ENCODE measurements at places on chromosomes 16 and 17.

GRCh38 chr16:2383501-2383900 is 43.0 kb upstream of the ABCA3 start:
- DNase-seq: no peak

GRCh38 chr17:78716292-78716691 is 65.8 kb downstream of the CYTH1 start:
- DNase-seq: no peak

DNA sequence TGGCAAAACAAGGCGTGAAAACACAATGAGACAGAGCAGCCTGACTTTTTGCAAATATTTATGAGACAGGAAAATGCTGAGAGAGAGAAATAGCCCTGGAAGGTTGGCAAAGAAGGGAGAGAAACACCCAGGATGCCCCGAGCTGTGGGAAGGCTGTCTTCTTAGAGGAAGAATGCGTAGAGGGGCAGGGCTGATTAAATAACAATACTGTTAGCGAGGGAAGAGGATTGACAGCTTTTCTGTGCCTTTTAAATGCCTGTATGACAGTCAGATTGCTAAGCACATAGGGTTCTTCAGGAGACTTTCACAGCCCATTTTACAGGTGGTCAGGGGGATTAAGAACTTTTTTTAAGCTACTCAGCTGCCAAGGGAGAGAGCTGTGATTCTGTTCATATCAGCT is 219.2 kb downstream of the SHISA9 start:
- no peak for DNase-seq

DNA sequence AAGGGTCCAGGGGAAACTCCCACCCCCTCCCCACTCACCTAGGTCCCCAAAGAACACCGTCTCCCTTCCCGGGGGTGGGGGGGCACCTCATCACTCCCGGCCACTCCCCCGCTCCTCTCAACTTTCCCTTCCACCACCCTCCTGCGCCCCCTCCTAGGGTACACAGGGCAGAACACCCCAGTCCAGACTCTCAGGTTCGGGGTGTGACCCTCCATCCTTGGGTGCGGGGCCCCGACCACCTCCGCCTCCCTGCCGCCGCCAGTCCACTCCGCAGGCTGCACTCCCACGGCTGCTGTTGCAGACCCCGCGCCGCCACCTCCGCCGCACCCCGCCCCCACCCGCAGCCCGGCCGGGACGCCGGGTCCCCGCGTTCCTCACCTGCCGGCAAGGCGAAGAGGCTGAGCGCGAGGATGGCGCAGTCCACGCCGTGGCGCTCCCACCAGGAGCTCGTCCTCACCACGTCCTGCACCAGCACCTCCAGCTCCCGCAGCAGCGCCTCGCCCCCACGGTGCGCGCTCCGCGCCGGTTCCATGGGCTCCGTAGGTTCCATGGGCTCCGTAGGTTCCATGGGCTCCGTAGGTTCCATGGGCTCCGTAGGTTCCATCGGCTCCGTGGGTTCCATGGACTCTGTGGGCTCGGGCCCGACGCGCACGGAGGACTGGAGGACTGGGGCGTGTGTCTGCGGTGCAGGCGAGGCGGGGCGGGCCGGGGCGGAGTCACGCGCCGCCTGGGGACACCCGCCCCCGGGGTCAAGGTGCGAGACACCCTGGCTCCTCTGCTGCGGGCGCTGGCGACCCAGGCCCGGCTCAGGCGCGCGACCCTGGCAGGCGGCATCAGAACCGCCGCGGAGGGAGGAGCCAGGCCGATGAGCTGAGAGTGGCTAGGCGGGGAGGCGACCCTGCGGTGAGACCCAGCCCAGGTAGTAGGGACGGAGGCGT is at the start of gene FADS6:
TSS of gene FADS6 (minus strand) at position 660 of the 938 bp plus-strand sequence. CDS start at position 622, 38 bp downstream.
- DNase-seq: no peak

GRCh38 chr17:17887752-17888304 is 51.0 kb upstream of the SREBF1 start:
- no peak for DNase-seq

GRCh38 chr17:2847381-2848333 is 51.4 kb downstream of the RAP1GAP2 start:
- no peak for DNase-seq

GRCh38 chr16:72256398-72257066 is 84.6 kb upstream of the PMFBP1 start:
- peak; percentile 29 for DNase-seq

DNA sequence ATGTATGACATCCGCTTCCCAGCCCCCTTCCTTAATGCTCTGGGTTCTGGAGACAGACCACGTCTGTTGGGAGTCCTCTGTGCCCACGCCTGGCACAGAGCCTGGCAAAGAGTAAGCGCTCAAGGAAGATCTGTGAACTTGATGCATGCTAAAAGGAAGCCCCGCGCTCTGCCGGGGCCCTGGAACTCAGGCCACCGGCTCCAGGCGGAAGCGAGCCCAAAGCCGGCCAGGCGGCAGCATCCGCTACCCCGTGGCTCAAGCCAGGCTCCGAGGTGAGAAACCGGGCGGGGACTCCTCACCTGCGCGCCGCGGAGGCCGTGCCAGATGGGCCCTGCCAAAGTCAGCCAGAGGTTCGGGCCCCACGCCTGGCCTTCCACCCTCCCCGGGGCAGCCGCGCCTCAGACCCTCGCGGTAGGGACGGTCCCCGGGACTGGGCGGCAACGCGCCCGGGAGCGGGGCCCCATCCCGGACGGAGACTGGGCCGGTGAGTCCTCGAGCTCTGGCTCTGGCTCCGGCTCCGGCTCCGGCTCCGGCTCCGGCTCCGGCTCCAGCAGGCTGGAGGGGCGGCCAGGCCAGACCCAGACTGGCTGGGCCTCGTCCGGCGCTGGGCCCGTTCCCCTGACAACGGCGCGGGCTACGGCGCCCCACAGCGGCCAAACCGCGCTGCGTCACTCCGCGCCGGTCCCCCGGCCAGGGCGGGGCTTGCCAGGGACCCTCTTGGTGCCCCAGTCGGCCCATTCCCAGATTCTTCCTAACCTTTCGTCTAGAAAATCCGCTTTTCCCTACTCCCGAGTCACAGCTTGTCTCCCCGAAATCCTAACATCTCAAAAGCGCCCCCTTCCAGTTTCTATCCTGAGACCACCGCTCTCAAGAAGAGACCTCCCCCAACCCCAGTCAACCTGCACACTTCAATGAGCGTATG is at the start of gene ZDHHC1:
TSS of gene ZDHHC1 (minus strand) at position 606 of the 922 bp plus-strand sequence. CDS start 8,702 bp downstream, outside the sequence.
- DNase-seq: no peak

- no peak for DNase-seq
Measured at GRCh38 chr16:85912211-85912974, 13.4 kb downstream of the IRF8 start.

DNA sequence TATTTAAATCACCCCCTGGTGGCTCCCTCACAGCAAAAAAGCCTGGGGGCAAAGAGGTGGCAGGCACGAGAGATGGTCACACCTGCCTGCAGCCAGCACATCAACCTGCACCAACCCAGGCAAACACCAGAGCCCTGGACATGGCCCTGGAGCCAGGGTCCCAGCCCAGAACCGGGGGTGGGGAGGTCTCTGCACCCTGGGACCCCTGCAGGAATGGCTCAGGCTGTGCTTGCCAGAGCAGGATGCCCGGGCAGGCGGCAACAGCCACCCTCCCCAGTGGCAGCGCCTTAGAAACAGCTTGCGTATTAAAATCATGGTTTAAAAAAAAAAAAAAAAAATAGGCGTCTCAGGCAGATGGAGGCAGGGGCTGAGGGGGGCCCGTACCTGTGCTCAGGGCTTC is 16.2 kb downstream of the MYBBP1A start:
- DNase-seq: no peak

DNA sequence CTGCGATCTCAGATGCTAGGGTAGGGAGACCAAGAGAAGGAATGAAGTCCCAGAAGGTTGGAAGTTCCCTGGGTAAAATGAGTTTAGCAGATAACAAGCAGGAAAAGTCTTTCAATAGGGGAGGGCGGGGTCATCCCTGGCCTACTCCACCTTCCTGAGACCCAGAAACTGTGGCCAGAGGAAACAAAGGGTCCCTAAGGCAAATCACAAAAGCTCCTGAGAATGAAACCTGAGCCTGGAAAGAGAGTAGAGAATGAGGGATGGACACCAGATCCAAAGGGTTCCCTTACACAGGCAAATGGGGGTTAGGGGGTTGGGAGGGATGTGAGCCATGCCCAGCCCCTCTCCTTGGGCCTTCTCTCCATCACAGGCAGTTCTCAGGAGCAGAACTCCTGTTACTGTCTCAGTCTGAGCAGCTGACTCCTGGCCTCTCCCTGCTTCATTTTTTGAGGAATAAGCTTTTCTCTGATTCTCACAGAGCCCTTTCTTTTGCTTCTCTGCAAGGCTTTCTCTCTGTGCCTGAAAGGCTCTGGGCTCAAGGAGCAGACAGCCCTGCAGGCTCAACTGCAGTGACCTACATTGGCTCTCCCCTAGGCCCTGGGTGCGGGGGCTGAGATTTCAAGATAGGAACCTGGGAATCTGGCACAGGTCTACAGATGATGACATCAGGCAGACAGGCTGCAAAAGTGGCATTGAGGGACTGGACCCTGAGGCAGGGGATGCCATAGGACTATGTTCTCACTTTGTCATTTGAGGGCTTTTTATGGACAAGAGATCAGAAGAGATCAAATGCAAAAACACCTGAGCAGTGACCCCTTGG is 9.8 kb upstream of the NR1D1 start:
- DNase-seq: no peak

GRCh38 chr16:81456523-81457325 is 12.1 kb downstream of the CMIP start:
- no peak for DNase-seq

GRCh38 chr17:81278831-81279230 is 16.3 kb downstream of the SLC38A10 start:
- DNase-seq: no peak

GRCh38 chr17:16529906-16530305 is 37.9 kb upstream of the LRRC75A start:
- DNase-seq: no peak

DNA sequence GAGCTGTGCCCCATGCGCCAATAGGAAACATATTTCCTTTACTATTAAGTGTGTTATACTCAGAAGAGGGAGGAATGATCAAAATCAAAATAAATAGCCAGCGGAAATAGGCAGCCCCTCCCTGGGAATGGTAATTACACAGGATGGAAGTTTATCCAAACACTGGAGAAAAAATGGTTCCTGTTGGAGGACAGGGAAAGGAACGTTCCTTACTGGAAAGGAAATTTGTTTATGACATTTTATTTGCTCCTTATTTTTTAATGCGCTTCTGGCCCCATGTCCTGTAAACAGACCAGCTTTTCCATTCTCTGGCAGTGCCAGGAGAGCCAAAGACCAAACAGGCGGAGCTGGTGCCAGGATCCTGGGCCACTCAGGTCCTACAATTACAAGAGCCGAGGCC is 273.7 kb downstream of the SOX9 start:
- no peak for DNase-seq

DNA sequence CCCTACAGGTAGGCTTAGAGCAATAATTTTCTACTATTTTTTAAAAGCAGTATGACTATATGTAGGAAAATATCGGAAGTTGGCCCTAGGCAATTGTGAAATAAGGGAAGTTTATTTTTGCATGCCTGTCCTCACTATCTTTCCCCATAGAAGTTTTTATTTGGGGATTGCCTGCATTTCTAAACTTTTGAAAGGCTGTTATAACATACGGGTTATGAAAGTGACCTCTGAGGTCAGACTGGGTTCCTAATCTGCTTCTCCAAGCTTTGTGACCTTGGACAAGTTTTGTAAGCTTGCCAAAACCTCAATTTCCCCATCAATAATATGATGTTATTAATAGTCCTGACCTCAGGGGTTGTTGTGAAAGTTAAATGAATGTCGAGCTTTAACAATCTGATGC is 67.1 kb downstream of the ARHGAP44 start:
- DNase-seq: no peak

GRCh38 chr17:7572338-7572587 is 7.2 kb upstream of the CD68 start:
- no peak for DNase-seq

- no peak for DNase-seq
Measured at GRCh38 chr17:2837147-2837561, 40.9 kb downstream of the RAP1GAP2 start.

DNA sequence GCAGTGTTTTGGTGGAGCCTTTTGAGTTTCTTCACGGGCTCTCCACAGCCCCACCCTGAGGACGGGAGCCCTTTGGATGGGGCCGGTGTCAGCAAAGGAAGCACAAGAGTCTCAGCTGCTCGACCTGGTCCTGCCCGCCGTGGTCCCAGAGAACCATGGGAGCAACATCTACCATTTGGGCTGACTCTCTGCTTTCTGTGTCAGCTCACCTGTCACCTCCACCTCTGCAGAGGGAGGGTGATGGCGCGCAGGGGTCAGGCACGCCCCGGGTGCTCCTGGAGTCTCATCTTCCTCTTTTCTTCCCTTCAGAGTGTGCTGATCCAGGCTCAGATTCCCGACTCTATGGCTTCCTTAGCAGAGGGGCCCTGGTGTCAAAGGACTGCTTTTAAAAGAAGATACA is 171.7 kb downstream of the LAT start:
- DNase-seq: no peak

DNA sequence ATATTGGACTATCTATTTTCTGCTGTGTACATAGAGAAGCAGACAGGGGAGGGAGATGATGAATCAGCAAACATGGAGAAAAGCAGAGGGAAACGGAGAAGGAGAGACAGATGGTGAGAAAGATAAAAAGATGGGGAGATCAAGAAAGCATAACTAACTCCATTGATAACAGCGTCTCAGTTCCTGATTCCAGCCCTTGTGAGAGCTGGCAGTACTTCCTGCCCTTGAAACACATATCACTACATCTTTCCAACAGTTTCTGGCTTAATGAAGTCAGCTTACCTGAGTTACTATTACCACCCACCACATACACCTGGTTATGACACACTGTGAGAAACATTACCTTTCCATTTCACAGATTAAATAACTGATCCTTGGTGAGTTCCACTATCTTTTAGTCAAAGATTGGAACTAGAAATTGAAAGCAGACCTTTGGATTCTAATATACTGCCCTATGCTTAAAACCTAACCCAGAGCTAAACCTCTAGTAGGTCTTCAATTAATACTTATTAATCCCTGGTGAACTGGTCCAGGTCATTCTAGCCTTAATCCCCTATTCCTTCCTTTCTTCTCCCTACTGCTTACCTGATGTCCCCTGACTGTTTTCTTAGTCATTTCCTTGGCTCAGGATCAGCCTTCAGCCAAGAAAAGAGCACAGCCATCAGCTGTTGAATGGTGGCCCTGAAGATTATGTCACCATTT is 346.6 kb upstream of the CCL2 start:
- DNase-seq: no peak

DNA sequence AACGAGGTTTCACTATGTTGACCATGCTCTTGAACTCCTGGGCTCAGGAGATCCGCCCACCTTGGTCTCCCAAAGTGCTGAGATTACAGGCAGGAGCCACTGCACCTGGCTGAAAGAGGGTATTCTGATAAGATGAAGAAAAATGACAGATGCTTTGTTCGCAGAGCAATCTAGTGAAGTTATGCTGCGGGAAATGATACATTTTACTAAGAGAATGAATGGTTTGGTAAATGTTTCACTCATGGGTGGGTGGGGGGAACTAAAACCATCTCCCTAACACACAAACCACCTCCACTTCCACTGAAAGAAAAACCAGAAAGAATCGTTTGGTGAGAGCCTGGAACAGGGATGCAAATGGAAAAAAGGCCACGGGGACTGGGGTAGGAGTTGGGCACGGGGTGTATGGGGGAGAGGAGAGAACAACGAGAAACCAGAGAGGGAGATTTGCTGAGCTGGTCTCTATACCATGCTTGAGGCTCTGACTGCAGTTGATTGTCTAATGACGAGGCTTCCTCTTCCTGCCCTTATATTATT is 19.0 kb upstream of the XYLT2 start:
- DNase-seq: no peak
